ENCODE measurements at places on chromosomes 6 and 20.

- no peak for DNase-seq
These were observed 68.7 kb downstream of the LY86 start for GRCh38 chr6:6657085-6657819.

- no peak for DNase-seq
These were observed 453.6 kb upstream of the FLRT3 start for GRCh38 chr20:14790771-14791620.

GRCh38 chr20:47501116-47501481 lies 588 bp upstream of the NCOA3 start:
- no peak for DNase-seq

DNA sequence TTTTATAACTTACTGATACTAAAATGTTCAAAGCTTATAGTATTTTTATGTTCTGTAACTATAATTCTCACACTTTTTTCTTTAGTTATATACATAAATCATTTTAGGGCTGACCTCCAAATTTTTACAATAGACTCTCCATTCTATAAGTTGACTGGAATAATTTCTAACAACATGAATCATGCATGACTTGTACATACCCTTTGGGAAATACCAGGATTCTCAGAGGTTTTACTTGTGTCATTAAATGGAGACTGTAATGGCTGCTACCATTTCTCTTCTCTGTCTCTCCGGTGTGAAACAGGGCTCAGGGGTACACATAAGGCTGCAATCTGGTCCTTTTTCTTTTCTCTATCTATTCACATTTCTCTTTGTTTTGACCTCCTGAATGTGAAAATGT lies 222.2 kb upstream of the FLRT3 start:
- DNase-seq = no peak

DNA sequence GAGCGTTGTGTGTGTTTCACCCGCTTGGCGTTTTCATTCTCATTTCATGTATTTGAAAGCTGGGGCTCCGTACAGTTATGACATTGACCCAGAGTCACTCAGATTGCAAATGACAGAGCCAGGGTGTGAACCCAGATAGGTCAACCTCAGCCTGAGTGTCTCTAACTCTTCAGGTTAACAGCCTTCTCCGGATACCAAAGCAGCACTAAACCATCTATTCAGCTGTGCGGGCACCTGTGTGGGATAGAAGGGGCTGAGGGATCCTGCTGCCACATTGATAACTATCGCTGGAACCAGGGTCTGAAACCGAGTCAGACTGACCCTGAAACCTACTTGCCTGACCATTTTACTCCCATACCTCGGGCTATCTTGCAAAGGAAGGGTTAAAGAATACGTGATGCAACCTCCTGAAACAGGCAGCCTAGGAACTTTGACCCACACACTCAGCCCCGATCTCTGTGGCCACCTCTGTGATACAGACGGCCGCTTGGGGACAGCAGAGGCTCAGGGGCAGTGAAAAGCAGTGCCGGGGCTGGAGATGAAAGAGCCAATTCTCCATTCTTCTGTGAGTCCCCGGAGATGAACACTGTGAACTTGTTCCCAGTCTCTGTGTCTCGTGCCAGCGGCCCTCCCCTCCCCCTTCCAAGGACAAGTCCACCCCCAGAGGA lies 233.5 kb upstream of the QKI start:
- peak; percentile 75 for DNase-seq

- DNase-seq = no peak
These were observed 144.7 kb downstream of the MYO6 start for GRCh38 chr6:75893776-75894152.

- no peak for DNase-seq
These were observed 341.3 kb downstream of the TAF4 start for GRCh38 chr20:61724376-61724775.
